Lung (tissue), 17 donors: ENCODE measurements at places on chromosomes 2 and 18.
A peak's percentile ranks its signal among the peaks of the same experiment; 100 is the strongest.

- DNase-seq, result peak; percentile 95
Measured at GRCh38 chr2:146321175-146321574, 1523.7 kb upstream of the ACVR2A start.

DNA sequence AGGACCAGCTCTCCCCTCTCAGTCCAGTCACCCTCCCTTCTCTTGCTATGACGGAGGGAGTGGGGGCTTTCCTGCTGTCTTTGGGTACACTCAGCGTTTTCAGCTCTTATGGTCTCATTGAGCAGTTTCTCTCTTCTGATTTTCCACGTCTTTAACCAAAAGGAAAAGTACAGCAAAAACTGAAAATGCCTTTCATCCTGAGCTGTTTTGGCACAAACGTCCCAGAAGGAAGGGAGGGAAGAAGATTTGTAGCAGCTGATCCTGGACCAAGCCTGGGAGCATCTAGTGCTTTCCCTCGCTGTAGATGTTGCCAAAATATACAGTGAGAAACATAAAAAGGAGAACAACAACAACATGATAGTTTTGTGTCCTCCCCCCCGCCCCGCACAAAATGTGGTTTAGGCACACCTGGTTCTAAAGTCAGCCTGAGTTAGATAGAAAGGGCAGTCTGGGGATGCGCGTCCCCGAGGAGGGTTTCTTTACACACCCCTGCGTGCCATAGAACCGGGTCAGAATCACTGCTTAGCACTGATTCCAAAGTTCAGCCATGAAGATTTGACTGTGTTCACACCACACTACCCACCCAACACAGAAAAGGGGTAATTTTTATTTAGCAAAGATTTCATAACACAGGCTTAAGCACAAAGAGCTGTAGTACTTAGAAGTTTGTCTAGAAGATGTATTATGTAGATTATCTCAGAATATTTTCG, 53.4 kb downstream of the SLC40A1 start:
- peak; percentile 82 for DNase-seq

- DNase-seq, result no peak
Measured at GRCh38 chr2:176118601-176119339, 2.2 kb downstream of the HOXD10 start.

DNA sequence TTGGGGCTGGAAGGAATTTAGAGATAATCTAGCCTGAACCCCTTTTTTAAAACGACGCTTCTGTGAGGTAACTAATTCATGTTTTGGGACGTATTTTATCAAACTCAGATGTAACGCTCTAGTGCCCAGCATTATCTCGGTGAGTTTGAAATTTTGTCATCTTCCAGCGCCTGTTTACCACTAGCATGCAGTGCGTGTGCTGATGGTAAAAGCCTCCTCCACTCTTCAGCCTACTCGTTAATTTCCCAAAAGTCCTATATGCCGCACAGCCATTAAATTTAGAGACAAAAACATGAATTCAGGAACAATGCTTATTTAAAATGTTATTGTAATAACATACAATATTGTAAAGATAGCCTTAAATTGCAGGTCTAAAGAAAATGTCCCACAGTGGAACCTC, 2.8 kb downstream of the ZCCHC2 start:
- peak; percentile 20 for DNase-seq

DNA sequence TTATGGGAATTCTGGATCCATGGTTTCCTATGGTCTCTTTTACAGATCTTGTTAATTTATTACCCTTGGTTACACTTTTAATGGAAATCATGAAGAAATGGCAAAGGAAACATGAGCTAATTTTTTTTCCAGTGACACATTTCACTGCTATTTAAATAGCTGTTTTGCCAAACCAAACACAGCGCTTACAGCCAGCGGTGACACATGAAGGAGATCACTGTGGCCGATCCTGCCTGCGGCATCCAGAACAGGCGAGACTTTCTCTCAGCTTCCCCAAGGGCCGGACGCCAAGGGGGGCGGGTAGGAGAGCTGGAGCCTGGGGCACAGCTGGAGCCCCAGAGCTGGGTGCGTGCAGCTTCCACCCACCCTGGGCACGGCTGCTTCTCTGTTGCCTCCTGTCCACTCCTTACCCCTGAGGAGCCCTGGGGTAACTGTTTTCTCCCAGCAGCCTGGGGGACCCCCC, 81.4 kb upstream of the PKDCC start:
- DNase-seq, result peak; percentile 85

GRCh38 chr2:203559641-203560040, 24.5 kb upstream of the RAPH1 start:
- no peak for DNase-seq

GRCh38 chr2:15731889-15732271, 140.2 kb downstream of the DDX1 start:
- no peak for DNase-seq

DNA sequence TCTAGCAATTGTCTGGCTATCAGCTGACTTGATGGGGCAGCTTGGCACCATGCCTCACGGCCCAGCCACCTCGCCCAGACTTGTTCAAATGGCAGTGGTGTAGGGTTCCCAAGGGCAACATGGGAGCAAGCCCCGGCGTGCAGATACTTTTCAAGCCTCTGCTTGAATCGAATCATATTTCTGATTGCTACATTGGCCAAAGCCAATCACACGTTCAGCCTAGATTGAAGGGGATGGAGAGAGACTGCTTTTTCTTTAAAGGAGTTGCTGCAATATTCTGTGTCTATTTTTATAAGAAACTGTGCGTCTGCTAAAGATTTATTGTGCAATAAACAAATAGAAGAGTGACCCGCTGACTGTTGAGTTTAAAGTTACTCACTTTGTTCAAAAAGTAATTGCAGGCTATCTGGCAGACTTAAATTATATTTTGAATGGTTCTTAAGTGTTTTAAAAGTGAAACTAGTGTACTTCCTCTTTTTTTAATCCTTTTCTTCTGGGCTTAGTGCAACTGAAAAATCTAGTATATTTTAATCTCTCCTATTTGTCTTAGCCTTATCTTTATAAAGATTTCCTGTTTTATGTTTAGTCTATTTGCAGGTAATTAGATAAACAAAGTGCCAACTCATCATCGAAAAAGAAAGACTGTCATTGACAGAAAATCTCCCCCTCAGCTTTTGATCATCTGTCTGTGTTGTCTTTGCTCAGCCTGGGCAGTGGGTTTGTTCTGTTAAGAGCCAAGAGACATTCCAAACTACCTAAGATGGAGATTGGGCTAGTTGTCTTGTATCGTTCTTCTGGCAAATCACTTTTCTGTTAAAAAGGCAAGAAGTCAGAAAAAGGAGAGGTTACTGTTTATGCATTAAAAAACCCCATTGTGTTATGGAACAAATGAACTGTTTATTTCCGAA, 156.1 kb downstream of the TPGS2 start:
- DNase-seq, result no peak

GRCh38 chr2:158131919-158132566, 30.4 kb downstream of the UPP2 start:
- no peak for DNase-seq

- DNase-seq, result peak; percentile 39
Measured at GRCh38 chr2:71935262-71935848, 212.3 kb downstream of the CYP26B1 start.

DNA sequence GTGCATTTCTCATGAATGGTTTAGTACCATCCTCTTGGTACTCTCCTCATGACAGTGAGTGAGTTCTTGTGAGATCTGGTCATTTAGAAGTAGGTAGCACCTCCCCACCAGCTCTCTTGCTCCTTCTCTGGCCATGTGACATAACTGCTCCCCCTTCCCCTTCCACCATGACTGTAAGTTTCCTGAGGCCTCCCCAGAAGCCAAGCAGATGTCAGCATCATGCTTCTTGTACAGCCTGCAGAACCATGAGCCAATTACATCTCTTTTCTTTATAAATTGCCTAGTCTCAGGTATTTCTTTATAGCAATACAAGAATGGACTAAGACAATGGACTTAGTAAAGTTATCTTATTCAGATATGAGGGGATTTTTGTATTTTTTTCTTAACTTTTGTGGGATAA, 43.0 kb downstream of the FTCDNL1 start:
- DNase-seq, result no peak

GRCh38 chr2:145715601-145716000, 1195.7 kb upstream of the ZEB2 start:
- no peak for DNase-seq

DNA sequence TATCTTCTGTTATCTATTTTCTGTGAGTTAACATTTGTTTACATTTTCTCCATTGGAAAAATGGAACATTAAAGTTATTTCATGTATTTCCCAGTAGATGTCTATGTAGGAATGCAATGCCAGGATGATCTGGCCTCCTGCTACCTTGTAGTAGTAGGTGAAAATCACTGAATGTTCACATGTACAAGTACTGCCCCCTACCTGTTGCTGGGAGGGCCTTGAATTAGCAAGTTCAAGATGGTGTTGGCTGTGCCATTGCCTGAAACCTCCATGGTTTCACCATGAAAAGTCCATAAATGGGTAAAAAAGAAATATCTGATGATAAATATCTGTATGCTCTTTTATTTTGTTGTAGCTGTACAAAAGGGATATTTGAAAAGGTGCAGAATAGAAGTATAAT, 30.7 kb downstream of the XRCC5 start:
- DNase-seq, result no peak

DNA sequence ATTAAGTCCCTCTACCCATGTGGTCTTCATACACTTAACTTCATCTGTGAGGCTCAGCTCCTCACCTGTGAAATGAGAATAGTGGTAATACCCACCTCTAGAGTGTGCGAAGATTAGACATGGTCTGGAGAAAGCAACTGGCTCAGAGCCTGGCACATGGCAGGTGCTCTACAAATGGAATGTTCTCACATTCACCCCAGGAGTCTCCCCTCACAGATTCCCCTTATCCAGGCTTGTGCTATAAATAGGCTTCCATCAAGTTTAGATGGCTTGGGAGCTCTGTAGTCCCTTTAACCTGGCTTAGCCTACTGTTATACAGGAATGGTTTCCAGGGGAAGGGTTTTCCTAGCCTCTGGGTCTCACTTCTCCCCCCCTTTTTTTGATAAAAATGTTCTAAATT, 455.9 kb downstream of the RNF144A start:
- DNase-seq, result no peak

- no peak for DNase-seq
Measured at GRCh38 chr2:1236606-1237005, 176.7 kb upstream of the TPO start.
